ENCODE measurements at places on chromosomes 12 and 14.

DNA sequence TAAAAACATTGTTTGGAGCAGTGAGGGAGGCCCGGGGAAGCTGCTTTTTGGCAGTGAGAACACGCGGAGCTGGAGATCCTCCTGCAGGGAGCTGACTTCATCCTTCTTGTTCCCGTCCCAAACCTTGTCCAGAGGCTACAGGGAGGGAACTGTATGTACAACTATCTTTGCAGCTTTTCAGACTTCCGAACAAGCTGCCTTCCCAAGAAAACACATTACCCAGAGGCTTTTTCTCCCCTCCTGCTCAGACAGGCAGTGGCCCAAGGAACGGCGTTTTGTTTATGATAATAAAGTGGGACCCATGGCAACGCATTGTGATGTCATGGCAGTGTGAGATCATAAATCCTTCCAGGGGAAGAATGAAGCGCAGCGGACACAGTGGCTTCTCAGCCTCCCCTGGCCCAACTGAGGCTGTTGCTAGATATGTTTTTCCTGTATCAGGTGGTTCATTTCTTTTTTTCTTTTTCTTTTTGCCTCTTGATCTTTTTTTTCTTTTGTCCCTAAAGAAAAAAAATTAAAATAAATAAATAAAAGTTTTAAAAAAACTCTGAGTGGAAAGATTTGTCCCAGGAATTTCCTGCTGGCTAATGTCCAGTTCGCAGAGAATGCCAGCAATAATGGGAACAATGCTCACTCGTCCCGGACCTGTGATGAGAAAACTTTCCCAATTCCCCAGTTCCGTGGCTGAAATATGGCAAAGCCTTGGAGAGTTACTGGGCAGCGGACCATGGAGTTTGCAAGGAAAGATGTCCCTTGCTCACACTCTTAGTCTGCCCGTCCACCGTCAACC, 103.4 kb upstream of the MAP1LC3B2 start:
- no peak for DNase-seq

GRCh38 chr12:98814254-98814653, 169.2 kb downstream of the APAF1 start:
- DNase-seq, result no peak

- peak; percentile 22 for DNase-seq
These were observed 297.1 kb downstream of the KSR2 start for GRCh38 chr12:117671734-117672133.

DNA sequence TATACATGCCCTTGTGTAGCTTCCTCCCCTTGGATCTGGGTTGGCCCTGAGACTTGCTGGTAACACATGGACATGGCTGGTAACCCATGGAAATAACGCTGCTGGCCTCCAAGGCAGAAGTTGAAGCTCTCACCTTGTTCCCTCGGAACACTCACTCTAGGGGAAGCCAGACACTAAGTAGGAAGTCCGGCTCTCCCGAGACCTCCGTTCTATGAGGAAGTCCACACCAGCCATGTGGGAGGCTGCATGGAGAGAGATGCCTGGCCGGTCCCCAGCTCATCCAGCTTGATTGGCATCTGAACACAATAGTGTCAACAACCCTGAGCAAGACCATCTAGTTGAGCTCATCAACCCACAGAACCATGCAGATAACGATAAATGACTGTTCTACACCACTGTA, 39.7 kb upstream of the VRK1 start:
- no peak for DNase-seq

DNA sequence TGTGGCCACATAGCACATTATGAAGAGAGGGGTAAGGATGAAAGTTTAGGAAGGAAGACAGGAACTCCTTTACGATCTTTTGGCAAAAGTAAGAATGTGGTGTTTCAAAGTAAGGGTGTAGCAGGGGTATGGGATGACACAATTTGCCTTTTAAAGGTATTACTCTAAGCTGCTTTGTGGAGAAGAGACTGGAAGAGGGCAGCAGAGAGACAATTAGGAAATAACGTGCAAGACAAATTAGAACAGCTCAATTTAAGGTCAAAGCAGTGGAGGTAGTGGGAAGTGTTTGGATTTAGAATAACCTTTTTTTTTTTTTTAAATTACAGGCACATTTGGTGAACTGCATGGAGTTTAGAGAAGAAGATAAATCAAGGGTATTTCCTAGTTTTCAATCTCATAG, 342.6 kb downstream of the NOVA1 start:
- no peak for DNase-seq

GRCh38 chr12:10618338-10618987, 5.1 kb upstream of the MAGOHB start:
- no peak for DNase-seq

- no peak for DNase-seq
These were observed 54.9 kb downstream of the ATF7 start for GRCh38 chr12:53571295-53571694.

DNA sequence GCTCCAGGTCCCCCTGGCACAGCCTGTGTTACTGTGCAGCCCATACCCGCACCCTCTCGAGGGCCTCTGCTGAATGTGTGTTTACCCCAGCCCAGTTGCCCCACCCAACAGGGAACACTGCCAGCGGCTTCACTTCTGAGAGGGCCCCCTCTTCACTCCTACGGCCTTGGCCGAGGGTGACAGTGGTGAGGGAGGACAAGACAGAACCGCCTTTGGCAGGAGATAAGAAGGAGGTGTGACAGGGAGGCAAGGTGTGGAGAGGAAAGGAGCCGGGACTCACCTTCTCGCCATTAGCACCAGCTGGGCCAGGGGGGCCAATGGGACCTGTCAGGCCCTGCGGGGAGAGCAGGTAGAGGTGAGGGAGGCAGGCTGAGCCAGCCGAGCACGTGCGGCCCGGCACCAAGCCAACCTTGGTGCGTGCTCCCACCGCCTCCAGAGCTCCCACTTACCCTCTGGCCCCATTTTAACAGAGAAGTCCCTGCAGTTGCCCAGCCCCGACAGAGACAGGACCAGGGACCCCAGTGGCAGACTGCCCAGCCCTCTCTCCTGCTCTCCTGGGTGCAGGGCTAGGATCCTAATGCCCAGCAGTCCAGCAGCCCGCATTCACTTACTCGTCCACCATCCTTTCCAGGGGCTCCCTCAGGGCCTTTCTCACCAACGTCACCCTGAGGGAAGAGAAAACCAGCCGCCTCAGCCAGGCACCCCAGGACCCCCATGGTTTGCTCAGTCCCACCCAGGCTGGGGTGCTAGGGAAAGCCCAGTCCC, 18.3 kb downstream of the TMEM106C start:
- no peak for DNase-seq

DNA sequence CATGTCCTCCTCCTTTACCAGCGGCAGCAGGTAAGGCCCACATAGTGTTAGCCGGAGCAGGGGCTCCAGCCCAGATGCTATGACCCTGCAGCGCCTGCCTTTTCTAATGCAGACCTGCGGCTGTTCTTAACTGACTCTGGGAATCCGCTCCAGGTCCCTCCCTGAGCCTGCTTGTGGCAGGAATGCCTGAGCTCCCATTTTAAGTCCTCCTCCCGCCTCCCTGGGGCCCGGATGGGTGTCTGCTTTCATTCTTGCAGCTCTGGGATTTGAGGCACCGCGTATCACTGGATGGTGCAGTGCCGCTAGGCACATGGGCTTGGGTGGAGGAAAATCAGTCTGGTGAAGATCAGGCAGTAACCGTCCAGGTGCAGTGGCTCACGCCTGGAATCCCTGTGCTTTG, 7.6 kb downstream of the TSPAN9 start:
- DNase-seq, result no peak

- DNase-seq, result peak; percentile 62
These were observed 46.1 kb downstream of the DNAH10 start for GRCh38 chr12:123808167-123808566.

GRCh38 chr12:46209170-46209569, 59.7 kb downstream of the SLC38A1 start:
- DNase-seq, result no peak

DNA sequence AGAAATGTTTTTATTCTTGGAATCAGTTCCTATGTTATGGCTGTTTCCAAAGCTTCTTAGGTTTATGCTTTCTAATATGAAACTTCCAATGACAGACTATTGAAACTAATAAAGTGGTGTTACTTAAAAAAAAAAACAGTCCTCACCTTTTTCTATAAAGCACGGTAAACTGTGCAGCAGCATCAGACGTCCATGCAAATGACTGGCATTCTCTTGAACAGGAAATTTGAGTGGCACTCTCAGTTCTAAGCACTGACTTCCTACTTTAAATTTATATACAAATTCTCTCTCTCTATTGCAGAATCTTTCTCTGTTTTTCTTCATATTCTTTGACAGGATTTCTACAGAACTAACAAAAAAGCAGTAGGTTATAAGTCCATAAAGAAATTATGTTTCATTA, 2.8 kb upstream of the RAD51AP1 start:
- no peak for DNase-seq

DNA sequence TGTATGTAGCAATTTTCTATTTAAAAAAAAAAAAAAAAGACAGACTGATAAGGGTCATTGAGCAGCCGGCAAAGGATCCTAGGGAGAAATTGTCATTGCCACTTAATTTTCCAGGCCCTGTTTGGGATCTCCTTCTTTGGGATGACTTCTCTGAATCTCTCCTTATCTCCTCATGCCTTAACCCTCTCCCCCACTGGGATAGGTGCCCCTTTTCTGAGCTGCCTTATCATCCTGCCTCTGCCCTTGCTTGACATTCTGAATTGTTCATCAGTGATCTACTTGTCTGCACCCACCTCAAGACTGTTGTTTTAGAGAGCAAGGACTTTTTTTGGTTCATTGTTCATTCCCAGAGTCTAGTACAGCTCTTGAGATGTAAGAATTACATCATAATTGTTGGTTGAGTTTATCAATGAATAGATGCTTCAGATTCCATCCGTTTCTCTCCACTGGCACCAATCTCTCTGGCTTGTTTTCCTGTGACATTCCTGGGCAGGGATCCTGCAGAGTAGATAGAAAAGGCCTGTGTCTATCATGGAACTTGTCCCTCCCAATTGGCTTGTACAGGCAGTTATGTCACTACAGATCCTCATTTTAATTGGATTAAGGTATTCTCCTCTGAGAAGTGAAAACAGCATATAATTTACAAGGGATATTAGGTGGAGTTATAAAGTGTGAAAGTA, 42.6 kb downstream of the SOCS2 start:
- DNase-seq, result no peak

- DNase-seq, result no peak
These were observed 233.3 kb upstream of the FOXN3 start for GRCh38 chr14:89650077-89650978.

GRCh38 chr12:129520739-129521138, 383.1 kb downstream of the TMEM132D start:
- no peak for DNase-seq

DNA sequence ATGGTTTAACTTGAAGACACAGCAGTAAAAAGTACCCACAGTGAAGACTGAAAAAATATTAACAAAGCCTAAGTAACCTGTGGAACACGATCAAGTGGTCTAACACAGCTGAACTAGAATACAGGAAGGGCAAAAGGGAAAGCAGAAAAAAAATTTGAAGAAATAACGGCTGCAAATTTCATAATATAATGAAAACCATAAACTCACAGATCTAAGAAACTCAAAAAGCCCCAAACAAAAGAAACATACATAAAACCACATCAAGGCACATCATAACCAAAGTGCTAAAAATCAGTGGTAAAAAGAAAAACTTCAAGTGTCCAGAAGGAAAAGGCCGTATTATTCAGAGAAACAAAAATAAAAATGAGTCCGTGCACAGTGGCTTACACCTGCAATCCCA, 30.9 kb downstream of the SPPL3 start:
- DNase-seq, result no peak

GRCh38 chr12:57133013-57133569, 4.8 kb downstream of the LRP1 start:
- no peak for DNase-seq

- no peak for DNase-seq
These were observed 11.4 kb downstream of the SLC15A5 start for GRCh38 chr12:16266085-16266484.

- no peak for DNase-seq
These were observed 4.0 kb downstream of the SDR9C7 start for GRCh38 chr12:56930241-56930640.

GRCh38 chr14:91377700-91378652, 39.6 kb downstream of the CCDC88C start:
- DNase-seq, result no peak
